ENCODE measurements at places on chromosomes 6 and 20.

- DNase-seq = no peak
Measured at GRCh38 chr6:110217266-110217665, 37.0 kb downstream of the CDC40 start.

GRCh38 chr6:135261872-135262725 is 81.0 kb downstream of the MYB start:
- no peak for DNase-seq

DNA sequence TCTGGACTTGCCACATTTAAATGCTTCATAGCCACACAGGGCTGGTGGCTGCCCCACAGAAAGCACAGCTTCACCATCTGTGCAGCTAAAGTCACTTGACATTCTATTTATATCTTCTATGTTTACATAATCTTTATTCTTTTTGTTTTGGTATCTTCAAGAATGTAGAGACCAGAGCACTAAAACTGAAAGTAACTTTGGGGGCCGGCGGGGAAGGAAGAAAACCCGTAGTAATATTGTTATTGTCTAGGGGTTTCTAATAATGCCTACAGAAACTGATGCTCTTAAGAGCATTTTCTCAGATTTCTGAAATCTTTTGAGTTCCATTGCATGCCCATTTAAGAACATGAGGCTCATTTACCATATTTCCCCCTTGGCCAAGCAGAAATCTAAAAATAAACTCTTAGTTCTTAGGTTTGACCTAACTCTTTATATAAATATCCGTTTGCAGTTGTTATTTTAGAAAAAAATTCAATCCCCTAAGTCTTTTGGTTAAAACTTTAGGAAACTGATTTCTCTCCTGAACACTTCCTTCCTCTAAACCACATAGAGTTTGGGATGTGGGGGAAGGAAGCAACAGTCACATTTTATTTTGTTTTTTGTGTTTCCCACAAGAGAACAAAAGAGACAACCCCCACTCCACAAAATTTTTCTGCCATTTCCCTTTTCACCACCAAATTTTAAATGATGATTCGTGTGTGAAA is 207.6 kb downstream of the OGFRL1 start:
- peak; percentile 92 for DNase-seq

DNA sequence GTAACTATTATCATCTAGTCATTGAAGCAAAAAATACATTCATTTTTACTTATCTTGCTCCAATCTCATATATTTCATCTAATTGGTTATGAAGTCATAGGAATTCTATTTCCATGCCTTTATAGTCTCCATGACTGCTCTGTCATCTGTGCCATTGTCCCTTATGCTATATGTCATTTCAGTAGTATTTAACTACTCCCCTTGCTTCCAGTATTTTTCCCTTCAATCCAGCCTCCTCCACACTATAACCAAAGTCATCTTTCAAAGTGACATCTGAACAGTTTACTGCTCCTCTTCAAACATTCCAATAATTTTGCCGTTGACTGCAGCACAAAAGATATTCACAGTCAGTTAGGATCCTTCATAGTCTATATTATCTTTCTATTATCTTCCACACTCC is 216.6 kb upstream of the HS3ST5 start:
- DNase-seq = no peak

GRCh38 chr6:36285797-36286196 is 15.9 kb downstream of the PNPLA1 start:
- DNase-seq = no peak

- peak; percentile 33 for DNase-seq
Measured at GRCh38 chr6:52186480-52186879, 305 bp downstream of the IL17A start.

GRCh38 chr20:11248687-11249638 is 575.2 kb upstream of the JAG1 start:
- DNase-seq = no peak

DNA sequence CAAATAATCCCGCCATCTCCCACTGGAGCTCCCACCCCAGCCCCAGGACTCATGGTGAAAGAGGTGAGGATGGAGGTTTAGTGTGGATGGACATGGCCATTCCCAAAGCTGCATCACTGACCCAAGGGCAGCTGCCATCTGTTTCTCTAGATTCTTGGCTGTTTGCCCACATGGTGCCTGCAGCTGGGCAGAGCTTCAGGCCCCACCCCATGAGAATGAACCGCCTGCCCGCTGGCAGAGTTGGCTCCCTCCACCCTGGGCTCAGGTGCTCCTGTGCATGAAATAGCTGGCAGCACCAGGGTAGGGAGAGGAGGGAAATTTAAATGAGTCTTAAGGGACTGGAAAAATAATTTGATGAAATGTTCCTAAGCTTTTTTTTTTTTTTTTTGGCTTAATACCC is 17.4 kb downstream of the SCML4 start:
- DNase-seq = no peak

GRCh38 chr6:52900536-52900935 is 9.0 kb downstream of the GSTA3 start:
- no peak for DNase-seq

- no peak for DNase-seq
Measured at GRCh38 chr20:33130568-33131061, 37.3 kb upstream of the BPIFA2 start.

GRCh38 chr20:22905658-22906057 is 129.5 kb upstream of the SSTR4 start:
- DNase-seq = no peak

DNA sequence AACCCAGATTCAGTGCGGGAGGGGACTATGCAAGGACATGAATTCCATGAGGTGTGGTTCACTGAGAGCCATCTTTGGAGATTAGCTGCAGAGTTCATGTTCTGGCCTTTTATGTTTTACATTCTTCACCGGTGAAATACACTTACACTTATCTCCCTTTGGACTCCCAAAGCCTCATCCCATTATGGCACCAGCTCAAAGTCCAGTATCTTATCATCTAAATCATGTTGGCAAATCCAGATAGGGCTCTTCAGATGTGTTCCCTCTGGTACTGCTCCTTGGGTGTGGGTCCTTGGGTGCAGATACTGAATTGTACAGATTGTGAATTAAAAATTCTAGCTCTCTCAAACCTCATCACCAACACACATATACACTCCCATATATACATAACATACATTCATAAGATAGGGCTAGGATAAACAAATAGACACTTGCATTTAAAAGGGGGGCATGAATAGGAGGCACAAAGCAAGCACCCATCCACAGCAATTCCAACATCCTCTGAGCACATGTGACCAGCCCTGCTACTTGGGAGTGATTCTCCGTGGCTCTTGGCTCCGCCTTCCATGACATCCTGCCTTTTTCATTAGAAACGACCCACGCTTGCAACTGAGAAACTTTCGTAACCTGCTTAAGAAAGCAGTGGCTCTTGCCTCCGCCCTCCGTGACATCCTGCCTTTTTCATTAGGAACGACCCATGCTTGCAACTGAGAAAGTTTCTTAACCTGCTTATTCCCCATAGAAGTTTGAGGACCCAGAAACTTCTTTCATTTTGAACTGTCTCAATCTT is 53.6 kb upstream of the LRRC1 start:
- no peak for DNase-seq

DNA sequence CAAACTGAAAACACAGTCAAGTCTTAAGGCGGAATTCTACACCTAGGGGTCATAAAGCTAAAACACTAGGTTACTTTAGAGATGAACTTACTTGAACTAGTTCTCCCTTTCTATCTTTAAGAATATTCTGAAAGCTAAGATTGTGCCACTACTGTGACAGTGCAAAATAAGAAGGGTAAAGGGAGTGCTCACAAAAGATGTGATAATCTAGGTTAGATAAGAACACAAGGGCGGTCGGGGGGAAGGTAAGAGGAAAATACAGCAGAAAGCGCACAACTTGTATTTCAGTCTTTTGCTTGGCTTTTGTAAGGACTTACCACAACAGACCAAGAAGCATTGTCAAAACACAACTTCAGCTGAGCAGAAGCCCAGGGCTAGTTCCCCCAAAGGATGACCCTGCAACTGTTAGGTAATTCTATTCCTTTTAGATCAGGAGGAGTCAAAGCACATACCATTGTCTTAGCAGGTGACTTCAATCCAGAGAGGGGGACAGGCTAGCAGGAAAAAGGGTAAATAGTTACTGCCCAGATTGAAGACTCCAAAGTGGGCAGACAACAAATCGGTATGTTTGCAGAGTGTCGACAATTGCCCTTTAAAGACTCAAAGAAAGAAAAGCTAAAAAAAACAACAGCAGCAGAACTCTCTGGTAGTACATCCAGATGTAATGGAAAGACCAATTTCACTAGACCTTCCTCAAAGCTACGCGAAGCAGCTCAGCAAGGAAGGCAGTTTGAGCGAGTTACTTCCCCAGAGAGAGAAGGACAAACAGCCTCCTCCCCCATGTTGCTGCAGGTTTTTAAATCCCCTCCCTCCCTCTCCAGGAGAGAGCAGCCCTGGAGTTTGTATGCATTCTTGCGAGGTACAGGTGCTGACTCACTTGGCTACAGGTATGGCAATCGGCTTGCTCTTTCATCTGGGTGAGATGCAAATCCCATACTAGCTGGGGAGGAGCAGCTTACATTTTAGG is 59.0 kb downstream of the RIPOR2 start:
- DNase-seq = no peak

DNA sequence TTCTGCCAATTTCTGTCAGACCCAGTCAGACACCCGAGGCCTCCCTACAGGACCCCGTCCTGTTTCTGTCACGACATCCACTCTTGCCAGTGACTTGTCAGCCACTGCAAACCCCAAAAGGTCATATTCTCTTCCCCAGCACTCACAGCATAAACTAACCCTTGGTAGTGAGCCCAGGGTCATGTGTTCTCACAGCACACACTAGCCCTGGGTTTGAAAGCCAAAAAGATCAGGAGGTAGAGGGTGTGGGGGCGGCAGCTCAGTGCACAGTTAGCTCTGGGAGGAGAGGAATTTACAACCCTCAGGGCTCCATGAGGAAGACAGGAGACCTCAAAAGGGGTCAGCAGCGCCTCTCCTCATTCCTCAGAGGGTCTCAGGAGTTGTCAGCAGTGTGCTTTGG is 9.9 kb upstream of the SNX9 start:
- DNase-seq = no peak

DNA sequence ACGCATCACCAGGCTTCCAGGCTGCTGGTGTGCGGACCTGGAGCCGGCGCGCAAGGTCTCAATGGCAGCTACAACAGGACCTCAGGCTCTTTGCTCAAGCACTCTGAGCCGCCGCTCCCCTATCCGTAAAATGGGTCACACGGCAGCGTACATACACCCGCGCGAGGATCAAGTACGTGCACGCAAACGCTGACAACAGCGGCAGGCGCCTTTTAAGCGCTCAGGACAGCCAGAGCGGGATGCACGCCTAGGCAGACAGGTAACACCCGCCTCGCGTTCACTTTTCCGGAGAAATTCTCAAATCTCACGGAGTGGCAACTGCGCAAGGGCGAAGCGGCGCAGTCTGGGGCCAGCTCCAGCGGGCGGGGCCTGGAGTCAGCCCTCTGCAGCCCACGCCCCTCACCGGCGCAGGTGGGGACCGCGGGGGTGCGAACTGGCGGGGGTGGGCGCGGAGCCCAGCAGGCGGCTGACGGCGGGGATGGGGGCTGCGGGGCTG is 535 bp downstream of the EXOC2 start:
- DNase-seq = peak; percentile 88

GRCh38 chr6:24480705-24481104 is 8.7 kb downstream of the GPLD1 start:
- DNase-seq = no peak

DNA sequence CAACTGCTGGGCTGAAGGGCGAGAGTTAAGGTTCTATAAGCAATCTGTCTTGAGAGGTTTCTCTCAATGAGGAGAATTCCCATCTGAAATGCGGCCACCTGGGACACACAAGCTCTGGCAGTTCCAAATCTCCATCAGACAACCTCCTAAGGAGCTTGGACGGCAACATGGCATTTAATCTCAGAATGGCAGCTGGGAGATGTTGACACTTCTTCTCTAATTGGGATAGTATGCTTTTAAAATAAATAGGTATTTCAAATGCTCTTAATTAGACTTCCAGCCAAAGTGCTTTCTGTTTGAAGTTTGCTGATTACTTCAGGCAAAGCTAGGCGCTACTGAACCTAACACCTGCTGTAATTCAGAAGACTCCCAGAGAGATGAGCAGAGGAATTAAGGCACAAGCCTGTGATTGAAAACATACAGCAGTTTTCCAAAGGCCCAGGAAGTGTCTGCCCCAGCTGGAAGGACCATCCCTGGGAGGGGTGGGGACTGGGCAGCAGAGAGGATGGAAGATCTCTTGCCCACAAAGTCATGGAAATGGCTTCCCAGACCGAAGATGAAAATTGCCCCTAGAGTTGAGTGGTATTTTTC is 59.1 kb upstream of the KCNK16 start:
- DNase-seq = no peak

DNA sequence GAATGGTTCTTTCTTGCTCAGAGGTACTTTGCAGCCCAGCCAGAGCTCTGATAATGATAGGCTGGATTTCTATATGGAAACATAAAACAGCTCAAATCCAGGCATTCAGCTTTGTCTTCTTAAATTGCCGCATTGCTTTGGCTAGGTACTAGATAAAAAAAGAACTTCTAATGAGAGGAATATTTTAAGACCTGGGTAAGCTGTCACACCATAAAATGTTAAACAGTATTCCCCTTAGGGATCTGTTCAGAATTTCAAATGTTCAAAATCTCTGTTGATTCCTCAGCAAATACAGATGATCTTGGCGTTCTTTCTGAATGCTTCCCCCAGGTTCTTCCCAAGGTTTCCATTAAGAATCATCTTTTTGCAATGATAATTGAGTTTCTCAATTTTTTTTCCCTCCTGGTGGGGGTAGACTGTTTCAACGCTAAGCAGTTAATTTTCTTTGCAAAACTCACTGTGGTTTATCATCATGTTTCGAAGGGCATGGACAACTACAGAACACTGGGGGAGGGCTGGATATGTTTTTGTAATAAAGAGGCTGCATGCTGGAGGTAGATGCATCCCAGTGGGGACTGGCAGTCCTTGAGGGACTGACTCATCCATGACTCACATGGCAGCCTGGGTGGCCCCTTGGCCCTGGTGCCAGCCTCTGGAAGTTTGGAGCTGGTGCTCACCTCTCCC is 31.0 kb downstream of the TIAM2 start:
- DNase-seq = no peak

- DNase-seq = no peak
Measured at GRCh38 chr6:100343316-100344077, 121.2 kb downstream of the SIM1 start.

GRCh38 chr6:167750956-167751358 is 75.8 kb upstream of the AFDN start:
- no peak for DNase-seq

- no peak for DNase-seq
Measured at GRCh38 chr20:61806995-61807394, 258.7 kb downstream of the TAF4 start.

Data from MM.1S (cell line).